HT1080 (cell line): ENCODE measurements at places on chromosomes 4 and X. TPM values are rescaled to one million over a fixed set of nuclear protein-coding genes. Genes with fewer than 3 reads are reported as not detected.

GRCh38 chr4:10259976-10260375 is 143.4 kb upstream of the WDR1 start:
- no peak for DNase-seq

DNA sequence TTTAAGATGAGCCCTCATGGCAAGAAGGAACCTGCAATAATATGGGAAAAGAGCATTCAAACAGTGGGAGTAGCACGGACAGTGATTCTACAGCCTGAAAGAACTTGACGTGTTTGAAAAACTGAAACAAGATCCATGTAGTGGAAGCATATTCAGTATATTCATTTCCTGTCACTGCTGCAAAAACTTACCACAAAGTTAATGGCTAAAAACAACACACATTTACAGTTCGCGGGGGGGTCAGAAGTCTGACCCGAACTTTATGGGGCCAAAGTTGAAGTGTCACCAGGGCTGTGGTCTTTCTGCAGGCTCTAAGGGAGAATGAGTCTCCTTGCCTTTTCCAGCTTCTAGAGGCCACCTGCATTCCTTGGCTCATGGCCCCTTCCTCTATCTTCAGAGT is 52.6 kb upstream of the ARX start:
- DNase-seq: no peak

DNA sequence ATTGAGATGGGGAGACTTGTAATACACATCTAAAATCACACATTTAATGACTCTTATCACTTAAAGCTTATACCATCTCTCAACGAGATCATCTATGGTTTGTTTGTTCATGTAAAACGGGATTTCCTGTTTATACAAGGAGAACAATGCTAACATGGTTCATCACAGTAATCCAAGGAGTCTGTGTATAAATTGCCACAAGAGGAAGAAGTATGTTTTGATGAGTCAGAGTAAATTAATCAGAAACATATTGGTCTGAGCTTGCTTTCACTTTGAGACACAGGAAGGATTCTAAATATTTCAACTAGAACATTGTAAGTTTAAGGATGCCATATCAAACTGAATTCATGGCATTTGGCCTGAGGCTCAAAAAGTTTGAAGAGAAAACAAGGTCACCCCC is 594.1 kb downstream of the GLUD2 start:
- DNase-seq: peak; percentile 15

The COQ2 gene
- 23.8 and 29.5 TPM in 2 replicates for total RNA-seq

GRCh38 chrX:123087326-123087725 is 96.8 kb upstream of the GRIA3 start:
- DNase-seq: no peak

The PRDM8 gene
- total RNA-seq: 15.0 and 18.6 TPM in 2 replicates

- peak; percentile 86 for DNase-seq
These were observed 168.5 kb upstream of the LDB2 start for GRCh38 chr4:17066972-17067371.

DNA sequence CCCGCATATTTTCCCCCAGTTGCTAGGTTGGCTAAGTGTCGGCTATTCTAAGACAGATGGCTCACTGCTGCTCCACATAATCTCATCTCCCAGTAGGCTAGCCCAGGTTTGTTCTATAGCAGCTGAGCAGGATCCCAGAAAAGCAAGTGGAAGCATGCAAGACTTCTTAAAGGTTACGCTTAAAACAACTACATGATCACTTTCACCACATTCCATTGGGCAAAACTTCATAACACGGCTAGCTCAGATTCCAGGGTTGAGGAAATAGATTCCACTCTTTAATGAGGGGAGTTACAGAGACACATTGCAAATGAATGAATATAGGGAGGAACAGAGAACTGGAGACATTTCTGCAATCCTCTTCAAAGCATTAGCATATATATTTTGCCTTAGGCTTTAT is 12.9 kb upstream of the RAB33B start:
- no peak for DNase-seq

GRCh38 chr4:57943682-57944081 is 833.5 kb upstream of the IGFBP7 start:
- DNase-seq: peak; percentile 3

DNA sequence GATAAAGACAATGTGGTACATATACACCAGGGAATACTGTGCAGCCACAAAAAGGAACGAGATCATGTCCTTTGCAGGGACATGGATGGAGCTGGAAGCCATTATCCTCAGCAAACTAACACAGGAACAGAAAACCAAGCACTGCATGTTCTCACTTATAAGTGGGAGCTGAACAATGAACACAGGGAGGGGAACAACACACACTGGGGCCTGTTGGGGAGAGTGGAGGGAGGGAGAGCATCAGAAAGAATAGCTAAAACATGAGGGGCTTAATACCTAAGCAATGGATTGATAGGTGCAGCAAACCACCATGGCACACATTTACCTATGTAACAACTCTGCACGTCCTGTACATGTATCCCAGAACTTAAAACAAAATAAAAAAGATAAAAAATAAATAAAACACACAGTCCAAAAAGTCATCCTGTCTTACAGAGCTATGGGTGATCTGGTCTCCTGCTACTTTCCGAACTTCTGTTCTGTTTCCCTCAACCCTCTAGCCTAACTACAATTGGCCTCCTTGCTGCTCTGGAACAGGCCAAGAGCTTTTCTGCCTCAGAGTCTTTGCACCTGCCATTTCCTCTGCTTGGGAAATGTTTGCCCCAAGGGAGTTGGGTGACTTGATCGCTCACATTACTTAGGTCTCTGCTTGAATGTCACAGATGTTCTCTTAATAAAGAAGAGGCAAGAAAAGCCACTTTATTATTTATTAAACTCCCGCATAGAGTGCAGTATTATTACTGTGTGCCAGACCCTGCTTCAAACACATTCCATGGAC is 1.1 kb upstream of the CD38 start:
- DNase-seq: no peak

DNA sequence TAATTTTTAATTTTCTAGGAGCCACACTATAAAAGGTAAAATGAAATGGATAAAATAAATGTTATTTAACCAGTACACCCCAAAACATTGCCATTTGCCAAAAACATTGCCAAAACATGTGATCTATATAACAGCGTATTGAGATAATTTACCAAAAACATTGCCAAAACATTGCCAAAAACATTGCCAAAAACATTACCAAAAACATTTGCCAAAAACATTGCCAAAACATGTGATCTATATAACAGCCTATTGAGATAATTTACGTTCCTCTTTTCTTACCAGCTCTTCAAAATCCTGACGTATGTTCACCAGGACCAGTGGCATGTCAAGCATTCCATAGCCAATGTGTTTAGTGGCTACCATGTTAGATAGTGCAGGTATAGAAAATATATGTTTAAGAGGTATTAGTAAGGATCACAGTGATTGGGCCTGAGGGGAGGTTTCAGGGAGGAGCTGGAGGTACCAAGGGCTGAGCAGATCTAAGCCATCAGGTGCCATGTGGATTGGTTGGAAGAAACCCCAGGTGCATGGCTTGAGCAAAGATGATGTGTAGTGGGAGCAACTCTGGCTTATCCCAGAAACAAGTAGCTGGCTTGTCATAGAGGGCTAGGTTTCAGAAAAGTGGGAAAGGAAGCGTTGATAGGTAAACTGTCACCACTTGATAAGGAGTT is 42.6 kb downstream of the RAPGEF2 start:
- DNase-seq: no peak

- DNase-seq: no peak
These were observed 43.1 kb downstream of the TMEM164 start for GRCh38 chrX:110046001-110046400.

DNA sequence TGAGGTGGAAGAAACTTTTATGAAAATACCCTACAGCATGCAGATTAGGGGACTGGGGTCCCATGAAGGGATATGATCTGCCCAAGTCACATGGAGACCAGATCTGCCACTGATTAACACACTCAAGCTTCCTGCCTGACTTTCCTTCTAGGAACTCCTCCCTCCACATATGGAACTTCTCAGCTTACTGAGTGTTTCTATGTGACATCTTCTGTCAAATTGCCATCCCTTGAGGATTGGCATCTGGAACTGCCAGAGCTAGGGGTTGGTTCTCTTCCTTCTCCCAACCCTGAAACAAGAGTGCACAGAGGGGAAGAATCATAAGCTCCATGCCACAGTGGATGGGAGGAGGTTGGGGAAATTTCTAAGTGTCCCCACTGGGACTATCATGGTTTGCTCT is 150.6 kb upstream of the MBNL3 start:
- no peak for DNase-seq

The BANK1 gene
- not detected in 2 replicates for total RNA-seq

- no peak for DNase-seq
These were observed 376.7 kb downstream of the GPM6A start for GRCh38 chr4:175435381-175435783.

The AKAP14 gene
- not detected in 2 replicates for total RNA-seq

The SLC26A1 gene
- total RNA-seq: 0.13 and 0.27 TPM in 2 replicates

GRCh38 chrX:1481636-1482529 is 29.2 kb upstream of the ASMTL start:
- peak; percentile 72 for DNase-seq

DNA sequence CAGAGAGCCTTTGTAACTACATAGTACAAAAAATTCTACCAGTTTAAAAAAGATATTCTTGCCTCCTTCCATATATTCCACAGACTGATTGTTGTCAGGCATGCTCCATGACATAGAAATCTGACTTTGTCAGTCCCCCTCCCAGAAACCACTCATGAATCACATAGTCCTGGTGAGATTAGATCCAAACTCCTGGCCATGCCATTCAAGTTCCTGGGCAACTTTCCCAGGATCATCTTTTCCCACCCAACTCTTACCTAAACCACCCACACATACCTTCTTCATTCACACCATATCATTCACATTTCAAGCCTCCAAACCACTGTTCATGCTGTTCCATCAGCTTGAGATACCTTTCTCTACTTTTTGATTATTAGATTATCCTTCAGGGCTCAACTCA is 46.4 kb downstream of the SLC16A2 start:
- DNase-seq: peak; percentile 10
